ENCODE measurements at places on chromosomes 3 and 15.

DNA sequence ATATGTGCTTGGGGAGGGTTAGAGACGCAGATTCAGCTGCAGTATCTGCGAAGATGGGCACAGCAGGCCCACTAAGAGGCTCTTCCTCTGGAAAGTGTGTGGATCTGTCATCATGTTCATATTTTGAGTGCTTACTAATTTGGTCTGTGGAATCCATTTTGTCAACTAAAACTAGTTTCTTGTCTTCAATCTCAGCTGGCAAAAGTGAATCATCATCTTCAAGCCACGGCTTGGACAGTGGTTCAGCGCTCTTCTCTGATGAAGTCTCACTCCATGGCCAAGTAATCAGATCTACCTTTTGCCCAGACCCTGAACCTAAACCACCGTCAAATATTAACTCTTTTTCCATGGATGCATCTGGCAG lies 76.2 kb downstream of the IMPG2 start:
- no peak for DNase-seq

DNA sequence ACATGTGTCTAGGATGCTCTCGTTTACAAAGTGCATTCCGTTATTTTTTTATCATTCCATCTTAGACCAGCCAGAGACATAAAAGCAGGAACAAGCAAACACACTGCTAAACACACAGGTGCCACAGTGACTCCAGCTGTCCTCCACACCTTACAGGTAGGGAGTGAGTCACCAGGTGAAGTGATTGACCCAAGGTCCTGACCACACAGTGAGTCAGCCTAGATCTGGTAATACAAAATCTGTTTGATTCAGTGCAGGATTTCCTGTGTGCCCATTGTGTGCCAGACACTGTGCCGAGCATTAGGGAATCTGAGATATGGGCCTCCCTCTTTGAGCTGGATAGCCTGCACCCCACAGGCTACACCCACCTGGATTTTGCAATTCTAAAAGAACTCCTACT lies 16.7 kb upstream of the BFSP2 start:
- DNase-seq = no peak

DNA sequence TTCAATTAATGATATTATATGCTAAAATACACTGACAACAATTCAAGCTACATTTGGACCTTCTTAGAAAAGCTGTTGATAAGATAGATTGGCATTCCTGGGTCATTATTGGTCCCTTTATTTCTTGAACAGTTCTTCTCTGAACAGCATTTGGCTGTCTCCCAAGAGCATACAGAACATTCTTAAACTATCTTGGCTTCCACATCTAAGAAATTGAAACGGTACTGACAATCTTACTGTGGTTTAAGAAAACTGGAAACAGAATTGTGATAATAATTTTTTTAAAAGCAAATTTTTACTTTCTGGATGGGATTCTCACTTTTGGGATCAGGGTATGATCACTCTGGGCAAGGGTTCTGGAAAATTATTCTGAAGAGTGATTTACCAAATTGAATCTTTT lies 161.7 kb upstream of the ZNF385D start:
- DNase-seq = no peak

DNA sequence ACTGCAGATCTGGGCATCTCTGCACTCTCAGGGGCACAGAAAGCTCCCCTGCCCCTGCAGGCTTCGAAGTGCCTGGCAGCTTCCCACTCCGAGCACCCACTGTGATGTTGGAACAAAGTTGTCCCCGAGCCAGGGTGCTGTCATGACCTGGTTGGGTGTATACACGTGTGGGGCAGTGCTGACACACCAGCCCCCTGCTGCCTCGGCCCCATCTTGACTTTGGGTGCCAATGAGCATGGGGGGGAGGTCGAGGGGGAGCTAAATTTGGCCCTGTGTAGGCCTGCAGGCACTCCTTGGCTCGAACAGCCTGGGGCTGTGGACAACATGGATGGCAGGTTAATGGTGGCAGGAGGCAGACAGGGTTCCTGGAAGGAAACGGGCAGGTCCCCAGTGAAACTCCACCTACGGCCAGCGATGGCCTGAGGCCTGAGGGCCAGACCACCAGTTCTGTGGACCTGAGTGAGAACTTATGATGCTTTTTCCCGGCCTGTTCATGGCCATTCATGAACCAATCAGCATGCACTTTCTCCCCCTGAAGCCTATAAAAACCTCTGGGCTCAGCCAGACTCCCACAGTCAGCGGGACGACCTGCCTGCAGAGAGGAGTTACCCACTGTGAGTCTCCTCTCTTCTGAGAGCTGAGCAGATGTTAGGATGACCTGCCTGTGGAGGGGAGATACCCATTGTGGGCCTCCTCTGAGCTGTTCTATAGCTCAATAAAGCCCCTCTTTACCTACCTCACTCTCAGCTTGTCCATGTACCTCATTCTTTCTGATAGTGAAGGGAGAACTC lies 1029.1 kb upstream of the GBE1 start:
- DNase-seq = no peak

GRCh38 chr3:194440756-194441155 lies 41.7 kb upstream of the GP5 start:
- no peak for DNase-seq

- no peak for DNase-seq
These were observed 106.3 kb upstream of the ANKRD28 start for GRCh38 chr3:15903759-15904720.

- no peak for DNase-seq
These were observed 37.8 kb downstream of the SSUH2 start for GRCh38 chr3:8606701-8607231.

DNA sequence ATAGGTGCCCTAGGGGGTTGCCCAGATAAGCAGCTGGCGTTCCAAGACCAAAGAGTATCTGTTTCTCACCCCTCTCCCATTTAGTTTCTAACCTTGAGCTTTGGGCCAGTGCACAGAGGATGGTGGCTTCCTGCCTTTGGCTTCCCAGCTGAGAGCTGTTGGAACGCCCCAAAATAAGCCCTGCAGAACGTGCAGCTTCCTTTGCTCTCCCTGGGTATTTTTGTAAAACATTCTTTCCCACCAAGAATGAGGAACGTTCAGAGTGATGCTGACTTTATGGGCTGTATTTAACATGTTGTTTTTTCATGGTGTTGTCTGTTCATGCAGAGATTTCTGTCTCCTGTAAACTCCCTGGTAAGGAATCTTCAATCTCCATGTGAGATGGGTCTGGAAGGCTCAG lies 63.8 kb downstream of the LPP start:
- no peak for DNase-seq

- DNase-seq = no peak
These were observed 370.6 kb upstream of the NAALADL2 start for GRCh38 chr3:174488527-174488926.

GRCh38 chr3:142028243-142028777 lies 121.0 kb downstream of the TFDP2 start:
- peak; percentile 19 for DNase-seq

- no peak for DNase-seq
These were observed 12.6 kb upstream of the RPS17 start for GRCh38 chr15:82552861-82553260.

GRCh38 chr15:29039466-29040369 lies 153.9 kb downstream of the APBA2 start:
- DNase-seq = peak; percentile 41

GRCh38 chr3:14471690-14472089 lies 68.5 kb downstream of the GRIP2 start:
- DNase-seq = no peak

DNA sequence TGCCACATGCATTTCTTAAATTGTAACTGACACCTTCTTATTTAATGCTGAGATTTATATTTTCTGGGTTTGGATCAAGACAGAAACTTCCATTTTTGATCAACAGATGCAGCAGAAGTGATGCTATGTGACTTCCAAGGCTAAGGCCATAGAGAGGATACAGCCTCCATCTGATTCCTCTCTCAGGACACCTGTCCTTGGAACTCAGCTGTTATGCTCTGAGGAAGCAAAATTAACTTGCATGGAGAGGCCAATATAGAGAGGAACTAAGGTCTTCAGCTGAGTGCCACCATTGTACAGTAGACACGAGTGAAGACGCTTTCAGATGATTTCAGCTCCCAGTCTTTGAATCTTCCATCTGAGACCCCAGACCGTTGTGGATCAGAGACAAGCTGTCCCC lies 296.9 kb upstream of the TBL1XR1 start:
- no peak for DNase-seq

GRCh38 chr3:17140670-17141505 lies 256.1 kb downstream of the PLCL2 start:
- DNase-seq = no peak

- DNase-seq = no peak
These were observed 24.1 kb downstream of the MAGI1 start for GRCh38 chr3:66014651-66015050.

- no peak for DNase-seq
These were observed 298.1 kb upstream of the NECTIN3 start for GRCh38 chr3:110773413-110773954.

GRCh38 chr3:168807448-168807847 lies 711.7 kb upstream of the GOLIM4 start:
- no peak for DNase-seq

DNA sequence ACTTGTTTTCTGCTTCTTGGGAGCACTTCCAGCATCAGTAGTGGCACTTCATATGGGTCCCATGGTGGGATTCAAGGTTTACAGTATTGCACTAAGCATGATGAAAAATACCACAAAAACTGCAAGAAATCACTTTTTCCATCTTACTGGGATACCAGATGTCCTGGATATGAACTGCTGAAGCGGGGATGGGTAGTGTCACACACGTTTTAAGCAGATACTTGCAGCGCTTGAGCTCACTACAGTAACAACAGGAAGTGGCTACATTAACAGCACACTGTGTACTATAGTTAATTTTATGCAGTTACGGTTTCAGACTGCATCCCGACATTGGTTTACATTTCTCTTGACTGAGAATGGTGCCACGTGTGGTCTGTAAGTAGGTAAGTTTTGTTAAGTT lies 3.5 kb upstream of the ISG20 start:
- no peak for DNase-seq

DNA sequence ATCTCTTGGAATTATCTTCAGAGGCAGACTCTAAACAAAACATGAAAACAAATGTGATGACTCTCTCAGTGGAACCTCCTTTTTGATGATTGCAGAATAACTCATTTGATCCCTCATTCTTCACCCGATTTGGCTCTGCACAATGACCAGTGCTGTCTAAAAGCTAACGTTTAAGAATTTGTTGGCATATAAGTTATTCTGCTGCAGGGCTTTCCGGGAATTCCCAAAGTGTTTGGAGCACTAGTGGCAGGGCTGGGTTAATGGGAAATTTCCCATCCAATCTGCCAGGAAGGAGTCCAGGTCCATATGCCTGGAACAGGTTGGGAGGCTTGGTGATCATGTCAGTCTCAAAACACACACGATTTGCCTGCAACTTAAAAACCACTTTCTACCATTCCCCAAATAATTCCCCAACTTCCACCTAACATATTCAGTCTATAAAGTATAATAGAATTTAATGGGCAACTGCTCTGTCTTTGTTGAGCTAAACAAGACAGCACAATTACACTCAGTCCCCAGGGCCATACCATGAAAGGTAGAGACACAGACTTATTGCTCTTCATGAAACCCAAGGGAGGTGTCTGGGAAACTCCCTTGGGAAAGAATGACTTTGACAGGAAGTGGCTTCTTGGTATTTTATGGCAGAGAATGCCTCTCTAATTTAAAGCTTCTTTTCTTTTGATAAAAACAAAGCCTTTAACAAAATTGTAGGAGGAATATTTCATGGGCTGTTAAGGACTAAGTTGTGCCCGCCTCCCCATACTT lies 38.0 kb downstream of the ARRDC4 start:
- no peak for DNase-seq

GRCh38 chr3:7444886-7445285 lies 584.0 kb downstream of the GRM7 start:
- DNase-seq = no peak

GRCh38 chr15:62933386-62933785 lies 109.2 kb upstream of the TPM1 start:
- no peak for DNase-seq

DNA sequence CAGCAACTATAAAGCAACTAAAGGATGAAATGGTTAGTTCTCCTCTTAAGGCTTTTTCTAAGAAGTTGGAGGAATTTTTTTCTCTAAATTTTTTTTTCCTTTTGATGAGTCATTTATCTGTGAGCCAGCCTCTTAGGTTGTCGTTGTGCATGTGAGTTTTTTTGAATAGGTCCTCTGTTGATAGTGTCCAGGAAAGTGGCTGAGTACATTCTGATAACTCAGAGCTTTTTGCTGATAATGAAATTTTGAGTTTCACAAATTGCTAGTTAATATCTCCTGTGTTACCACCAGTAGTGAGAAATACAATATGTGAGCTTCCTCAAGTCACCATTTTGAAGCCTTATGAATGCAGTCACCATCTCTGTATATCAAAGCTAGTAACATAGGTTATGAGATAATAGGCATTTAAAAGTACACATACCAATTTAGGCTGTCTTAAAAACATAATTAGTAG lies 7.1 kb upstream of the LXN start:
- DNase-seq = no peak

- DNase-seq = no peak
These were observed 33.7 kb upstream of the NOX5 start for GRCh38 chr15:68980786-68981185.

GRCh38 chr3:47961815-47962606 lies 54.2 kb downstream of the MAP4 start:
- no peak for DNase-seq

- peak; percentile 71 for DNase-seq
These were observed 44.8 kb downstream of the CYP11A1 start for GRCh38 chr15:74322558-74323180.

Data from stimulated activated naive CD8-positive, alpha-beta T cell treated with anti-CD3 and anti-CD28 coated beads, Interleukin-15, Interleukin-2, amounts not matched to agents 100 U/mL and 50 U/mL, for 24 hours (primary cell).